ENCODE measurements at places on chromosomes 4 and X.
A peak's percentile ranks its signal among the peaks of the same experiment; 100 is the strongest.

DNA sequence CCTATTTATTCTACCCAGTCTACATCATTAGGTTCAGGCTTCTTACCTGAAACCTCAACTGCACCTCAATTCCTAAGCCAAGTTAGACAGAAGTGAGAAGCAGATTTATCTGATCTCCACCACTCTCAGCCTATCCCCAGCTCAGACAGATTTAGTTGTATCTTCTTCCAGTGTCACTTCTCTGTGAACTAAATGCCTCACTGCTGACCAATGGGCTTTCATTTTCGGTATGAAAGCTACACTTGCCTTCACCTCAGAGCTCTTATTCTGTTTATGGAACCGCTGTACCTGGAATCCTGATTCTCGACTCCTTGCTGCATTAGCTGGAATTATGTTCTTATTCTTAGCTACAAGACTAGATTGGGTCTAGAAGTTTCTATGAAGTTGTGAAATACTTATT, 833.2 kb downstream of the CCSER1 start:
- DNase-seq = no peak

- DNase-seq = no peak
Measured at GRCh38 chrX:112056476-112056875, 26.1 kb downstream of the TRPC5 start.

GRCh38 chr4:5166377-5166776, 115.1 kb downstream of the STK32B start:
- no peak for DNase-seq

DNA sequence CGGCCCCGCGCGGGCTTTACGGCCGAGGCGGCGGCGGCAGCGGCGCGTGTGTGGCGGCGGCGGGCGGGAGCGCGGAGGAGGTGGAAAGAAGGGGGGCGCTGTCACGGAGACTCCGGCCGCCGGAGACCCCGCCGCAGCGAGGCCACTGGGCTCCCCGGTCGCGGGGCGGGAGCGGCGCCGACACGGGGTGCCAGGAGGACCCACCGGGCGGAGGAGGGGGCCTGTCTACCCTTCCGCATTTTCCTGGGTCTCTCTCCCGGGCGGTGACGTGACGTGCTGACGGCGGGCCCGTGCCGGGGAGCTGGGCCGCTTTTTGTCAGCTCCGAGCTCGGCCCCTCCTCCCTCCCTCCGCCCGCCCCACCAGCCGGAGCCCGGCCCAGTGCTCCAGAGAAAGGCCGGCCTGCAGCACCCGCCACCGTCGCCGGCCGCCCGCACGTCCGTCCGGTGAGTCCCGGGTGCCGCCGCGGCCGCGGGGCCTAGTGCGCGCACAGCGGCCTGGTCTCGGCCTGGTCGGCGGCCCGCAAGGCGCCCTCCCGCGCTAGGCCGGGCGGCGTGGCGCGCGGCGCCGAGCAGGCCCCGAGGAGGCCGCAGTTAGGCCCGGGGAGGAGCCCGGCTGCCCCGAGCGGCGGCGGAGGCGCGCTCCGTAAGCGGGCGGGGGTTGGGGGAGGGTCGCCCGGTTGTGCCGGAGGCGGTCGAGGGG, at the start of gene ZFX:
Gene ZFX (plus strand): TSS at position 379 of the 700 bp plus-strand sequence. CDS start 23,014 bp downstream, outside the sequence.
- DNase-seq = peak; percentile 66

DNA sequence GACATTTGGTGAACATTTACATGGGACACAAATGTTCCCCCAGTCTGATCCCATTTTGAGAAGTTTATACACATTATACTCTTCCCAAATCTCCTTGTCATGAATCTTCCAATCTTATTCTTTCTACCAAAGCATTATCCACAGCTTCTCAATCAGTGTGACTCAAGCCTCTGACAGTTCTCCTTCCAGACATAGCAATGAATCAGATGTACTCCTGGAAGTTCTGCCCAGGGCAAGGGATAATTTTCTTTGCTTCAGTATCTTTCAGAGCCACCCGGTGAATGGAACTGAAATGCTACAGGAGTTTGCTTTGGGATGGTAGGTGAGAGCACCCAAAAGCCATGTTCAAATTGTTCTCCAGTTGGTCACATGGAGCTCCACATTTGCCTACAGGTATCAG, 145.5 kb downstream of the ANXA5 start:
- DNase-seq = no peak

GRCh38 chr4:74772783-74773182, 21.5 kb downstream of the BTC start:
- no peak for DNase-seq

GRCh38 chrX:13452283-13452682, 117.1 kb upstream of the EGFL6 start:
- DNase-seq = no peak

- DNase-seq = no peak
Measured at GRCh38 chr4:138647433-138647832, 368.1 kb upstream of the NOCT start.

- no peak for DNase-seq
Measured at GRCh38 chr4:76694056-76694455, 203.9 kb downstream of the SOWAHB start.

DNA sequence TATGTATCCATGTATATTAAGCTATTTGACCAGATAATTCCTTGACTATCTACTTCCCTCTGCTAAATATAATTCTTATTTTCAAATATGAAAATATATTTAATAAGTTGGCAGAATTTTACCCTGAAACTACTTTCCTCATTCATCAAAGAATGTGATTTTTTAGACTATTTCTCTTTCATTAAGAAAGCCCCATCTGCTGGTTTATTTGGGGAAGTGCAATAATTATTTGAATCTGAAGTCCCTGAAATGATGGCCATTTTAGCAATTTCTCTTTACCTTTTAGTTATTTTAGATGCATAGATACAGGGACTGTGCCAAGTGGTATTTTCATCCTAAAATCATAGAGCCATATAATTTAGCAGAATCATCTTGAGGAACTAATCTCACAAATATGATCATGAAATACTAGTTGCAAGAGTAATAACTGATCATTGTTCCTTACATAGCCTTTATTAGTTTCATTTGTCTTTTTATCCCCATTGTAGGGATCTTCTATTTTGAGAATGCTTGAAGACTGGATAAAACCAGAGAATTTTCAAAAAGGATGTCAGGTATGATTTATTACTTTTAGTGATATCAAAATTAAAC, 39.0 kb downstream of the ENPEP start:
- no peak for DNase-seq

GRCh38 chr4:94978904-94979303, 221.1 kb downstream of the BMPR1B start:
- no peak for DNase-seq

GRCh38 chr4:2873329-2873728, 29.7 kb downstream of the ADD1 start:
- DNase-seq = no peak

DNA sequence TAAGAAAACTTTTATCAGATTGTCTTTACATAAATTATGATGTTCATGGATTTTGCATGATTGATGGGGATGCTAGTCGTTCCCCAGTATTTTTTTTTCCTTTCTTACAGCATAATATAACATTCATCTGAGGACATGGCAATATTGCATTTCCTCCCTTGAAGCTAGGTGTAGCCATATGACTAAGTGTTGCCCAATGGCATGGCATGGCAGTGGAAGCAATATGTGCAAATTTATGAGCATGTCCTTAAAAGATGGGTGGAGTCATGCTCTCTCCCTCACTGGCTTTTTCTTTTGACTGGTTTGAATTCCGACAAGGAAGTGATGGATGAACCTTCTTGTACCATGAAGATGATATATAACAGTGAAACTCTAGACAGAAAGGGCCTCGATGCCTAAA, 96.3 kb downstream of the BANK1 start:
- no peak for DNase-seq

DNA sequence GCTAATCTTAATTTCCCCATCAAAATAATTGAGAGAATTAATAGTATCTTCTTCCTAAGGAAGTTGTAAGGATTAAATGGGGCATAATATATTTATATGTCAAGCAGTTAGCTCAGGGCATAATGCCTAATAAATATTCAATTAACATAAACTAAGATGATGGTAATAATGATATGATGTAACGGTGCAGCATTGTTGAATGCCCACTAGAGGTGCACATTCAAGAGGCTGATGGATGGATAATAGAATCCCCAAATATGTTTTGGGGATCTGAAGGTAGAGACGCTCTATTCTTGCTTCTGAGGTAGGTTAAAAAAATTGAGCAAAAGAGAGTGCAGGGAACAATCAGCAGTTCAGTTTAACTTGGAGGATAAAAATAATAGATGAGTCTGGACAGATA, 37.1 kb downstream of the ATOH1 start:
- no peak for DNase-seq

GRCh38 chr4:187962926-187963325, 32.6 kb upstream of the ZFP42 start:
- DNase-seq = no peak

DNA sequence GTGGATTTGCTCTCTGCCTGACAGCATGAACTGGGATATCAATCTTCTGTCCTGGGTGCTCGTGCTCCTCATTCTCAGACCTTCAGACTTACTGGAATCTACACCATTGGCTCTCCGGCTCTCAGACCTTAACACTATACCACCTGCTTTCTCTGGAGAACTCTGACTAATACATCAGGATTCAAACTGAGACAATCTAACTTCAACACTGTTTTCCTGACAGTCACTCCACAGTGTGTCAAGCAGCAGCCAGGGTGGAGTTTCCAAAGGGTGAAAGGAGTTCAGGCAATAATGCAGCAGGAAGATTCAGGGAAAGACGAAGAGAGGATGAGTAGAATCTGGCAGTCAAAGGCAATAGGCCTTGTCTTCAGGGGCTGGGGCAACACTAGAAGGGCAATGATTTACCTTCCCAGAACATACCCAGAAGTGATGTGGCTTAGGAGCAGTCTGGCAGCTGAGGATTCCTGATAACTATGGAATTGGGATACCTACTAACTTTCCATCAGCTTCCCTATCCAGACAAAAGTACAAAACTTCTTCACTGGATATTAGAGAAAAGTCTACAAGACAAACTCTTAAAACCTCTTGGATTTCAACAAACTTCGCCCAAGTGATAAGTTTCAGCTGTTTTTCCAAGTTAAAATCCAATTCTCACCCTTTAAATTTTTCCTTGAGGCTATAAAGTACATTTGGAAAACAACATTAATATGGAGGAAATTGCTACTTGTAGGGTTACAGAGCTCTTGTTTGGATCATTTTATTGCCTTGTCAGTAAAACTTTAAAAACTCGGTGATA, 58.4 kb upstream of the SLIT2 start:
- DNase-seq = no peak

GRCh38 chrX:17164941-17165340, 210.1 kb upstream of the NHS start:
- no peak for DNase-seq

- no peak for DNase-seq
Measured at GRCh38 chr4:123705419-123705818, 308.8 kb downstream of the SPRY1 start.

- no peak for DNase-seq
Measured at GRCh38 chr4:152463562-152463961, 72.3 kb downstream of the FBXW7 start.

DNA sequence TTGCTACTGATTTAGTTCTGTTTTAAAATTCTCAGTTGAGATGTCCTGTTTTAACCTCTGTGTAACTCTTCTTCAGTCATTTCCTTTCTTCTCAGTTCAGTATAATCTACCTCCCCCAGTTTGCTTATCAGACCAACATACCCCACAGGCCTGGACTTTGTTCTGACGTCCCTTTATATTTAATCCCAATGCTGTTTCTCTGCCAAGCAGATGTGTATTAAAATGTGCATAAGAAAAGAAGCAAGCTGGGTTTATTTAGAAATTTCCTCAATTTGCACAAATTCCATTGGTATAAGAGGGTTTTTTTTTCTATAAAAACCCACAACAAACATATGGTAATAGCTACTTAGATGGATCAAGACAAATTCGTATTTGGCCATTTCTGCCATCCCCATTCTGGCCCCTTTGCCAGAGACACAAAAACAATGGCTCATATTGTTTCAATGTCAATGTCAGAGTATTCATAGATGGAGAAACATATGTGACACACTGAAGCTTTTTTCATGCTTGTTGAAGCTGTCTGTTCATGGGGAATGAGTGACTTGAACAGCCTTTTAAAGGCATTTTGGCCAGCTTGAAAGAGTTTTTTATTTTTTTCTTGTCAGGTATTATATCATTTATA, 24.5 kb downstream of the HCCS start:
- no peak for DNase-seq

DNA sequence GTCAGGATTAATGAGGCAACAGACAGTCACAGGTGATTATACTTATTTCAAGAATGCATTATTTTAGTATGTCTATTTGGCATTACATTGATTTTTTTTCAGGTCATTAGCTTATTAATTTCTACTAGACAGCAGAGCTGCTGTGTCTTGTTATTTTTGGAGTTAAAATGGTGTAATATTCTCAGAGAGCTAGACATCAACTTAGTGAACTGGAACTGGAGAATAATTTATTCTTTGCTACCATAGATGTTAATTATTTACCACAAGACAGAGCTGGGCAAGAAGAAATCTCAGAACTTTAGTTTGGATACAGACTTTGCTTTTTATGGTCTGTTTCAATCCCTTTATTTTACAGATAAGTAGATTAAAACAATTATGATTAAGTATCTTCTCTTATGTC, 10.2 kb upstream of the HPGD start:
- DNase-seq = no peak

DNA sequence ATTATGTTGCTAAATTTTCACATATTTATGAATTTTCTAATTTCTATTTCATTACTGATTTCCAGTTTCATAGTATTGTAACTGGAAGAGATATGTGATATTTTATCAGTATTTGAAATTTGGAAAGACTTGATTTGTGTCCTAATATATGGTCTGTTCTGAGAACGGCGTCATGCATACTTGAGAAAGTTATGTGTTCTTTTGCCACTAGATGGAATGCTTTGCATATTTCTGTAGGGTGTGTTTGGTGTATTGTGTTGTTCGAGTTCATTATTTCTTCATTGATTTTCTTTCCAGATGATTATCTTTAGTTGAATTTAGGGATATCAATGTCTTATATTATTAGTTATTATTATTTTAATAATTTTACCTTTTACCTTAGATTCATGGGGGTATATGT, 110.6 kb upstream of the ITM2A start:
- no peak for DNase-seq

DNA sequence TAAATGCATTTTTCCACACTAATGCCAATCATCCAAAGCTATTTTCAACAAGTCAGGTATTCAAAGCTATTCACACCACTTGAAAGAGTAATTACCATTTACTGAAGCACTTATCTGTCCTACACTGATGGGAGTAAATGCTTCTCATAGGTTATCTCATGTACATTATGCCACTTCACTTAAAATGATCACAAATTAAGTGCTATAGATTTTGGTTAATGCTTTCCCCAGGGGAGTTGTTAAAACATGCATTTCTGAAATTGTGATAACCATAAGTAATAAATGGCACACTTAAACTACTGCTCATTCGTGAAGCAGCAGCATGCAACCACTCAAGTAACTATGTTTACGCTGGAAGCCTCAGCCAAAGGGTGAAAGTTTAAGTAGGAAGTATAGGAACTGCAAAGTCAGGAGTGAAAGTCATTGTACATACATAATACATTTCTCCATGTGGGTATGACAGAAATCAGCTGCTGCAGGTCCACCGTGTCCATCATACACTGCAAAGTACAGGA, 6.6 kb downstream of the PPM1K start:
- DNase-seq = no peak

- no peak for DNase-seq
Measured at GRCh38 chrX:39693298-39693697, 404.5 kb downstream of the BCOR start.

Measured in activated gamma-delta T cell (primary cell).